ENCODE measurements at places on chromosomes 16 and 17.

GRCh38 chr17:69042308-69042707 lies 18.4 kb downstream of the ABCA9 start:
- DNase-seq, result no peak

GRCh38 chr17:80025796-80026195 lies 9.9 kb downstream of the TBC1D16 start:
- no peak for DNase-seq

- no peak for DNase-seq
Measured at GRCh38 chr17:53273126-53273525, 549.6 kb upstream of the KIF2B start.

DNA sequence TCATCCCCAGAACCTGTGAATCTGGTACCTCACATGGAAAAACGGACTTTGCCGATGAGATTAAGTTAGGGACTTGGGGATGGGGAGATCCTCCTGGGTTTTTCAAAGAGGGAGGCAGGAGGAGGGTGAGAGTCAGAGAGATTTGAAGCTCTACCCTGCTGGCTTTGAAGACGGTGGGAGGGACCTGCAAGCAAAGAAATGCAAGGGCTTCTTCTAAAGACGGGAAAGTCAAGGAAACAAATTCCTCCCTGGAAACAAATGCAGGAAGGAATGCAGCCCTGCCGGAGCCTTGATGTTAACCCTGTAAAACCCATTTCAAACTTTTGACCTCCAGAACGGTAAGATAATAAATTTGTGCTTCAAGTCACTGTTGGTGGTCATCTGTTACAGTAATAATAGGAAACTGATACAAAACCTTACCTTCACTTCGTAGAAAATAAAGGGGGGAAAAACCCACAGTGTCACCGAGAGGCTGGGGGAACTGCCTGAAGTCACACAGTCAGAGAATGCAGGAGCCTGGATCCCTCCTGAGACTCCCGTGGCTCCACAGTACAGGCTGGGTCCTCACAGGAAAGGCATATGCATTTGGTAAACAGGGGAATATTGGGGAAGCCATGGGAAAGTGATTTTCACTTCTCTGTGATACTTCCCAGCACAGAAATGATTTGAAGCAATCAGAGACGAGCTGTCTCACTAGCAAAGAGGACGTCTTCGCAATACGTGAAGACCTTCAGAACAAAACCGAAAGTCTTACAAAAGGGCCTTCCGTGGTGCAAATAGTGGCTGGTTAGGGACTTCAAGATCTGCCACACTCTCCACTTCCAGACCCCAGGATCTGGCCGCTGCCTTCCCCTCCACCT lies 58.9 kb upstream of the CLEC3A start:
- no peak for DNase-seq

DNA sequence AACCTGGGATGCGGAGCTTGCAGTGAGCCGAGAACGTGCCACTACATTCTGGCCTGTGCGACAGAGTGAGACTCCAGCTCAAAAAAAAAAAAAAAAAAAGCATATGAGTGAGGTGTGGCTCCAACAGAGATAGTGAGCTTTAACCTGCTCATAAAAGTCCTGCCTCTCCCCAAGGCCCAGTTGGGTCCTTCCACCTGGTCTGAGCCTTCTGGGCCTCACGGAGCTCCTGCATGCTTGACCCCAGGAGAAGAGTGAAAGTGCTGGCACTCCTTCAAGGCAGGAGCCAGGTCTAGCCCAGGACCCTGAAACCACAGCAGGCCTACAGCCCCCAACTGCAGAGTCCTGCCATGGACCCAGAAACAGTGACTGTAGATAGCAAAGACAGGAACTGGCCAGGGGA lies 17.7 kb downstream of the HSD11B2 start:
- no peak for DNase-seq

DNA sequence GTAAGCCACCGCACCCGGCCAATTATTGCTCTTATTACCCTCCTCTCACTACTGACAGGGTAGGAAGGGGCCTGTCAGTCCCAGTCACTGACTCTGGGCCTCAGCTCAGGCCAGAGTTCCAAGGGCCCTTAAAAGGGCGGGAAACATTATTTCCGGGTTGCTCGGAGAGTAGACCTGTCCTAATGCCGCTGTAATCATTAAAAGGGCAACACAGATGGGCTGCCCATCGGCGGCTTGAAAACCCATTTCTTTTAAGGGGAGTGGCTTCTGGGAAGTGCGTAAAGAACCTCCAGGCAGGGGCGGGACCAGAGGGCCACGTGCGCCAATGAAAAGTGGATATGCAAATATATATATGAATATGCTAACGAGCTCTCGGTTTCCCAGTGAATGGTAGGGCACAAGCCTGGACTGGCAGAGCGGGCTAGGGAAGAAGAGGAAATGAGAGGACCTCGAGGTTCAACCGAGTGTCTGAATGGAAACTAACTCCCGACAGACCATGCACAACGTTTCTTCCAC lies 26.6 kb downstream of the PIPOX start:
- DNase-seq, result no peak

DNA sequence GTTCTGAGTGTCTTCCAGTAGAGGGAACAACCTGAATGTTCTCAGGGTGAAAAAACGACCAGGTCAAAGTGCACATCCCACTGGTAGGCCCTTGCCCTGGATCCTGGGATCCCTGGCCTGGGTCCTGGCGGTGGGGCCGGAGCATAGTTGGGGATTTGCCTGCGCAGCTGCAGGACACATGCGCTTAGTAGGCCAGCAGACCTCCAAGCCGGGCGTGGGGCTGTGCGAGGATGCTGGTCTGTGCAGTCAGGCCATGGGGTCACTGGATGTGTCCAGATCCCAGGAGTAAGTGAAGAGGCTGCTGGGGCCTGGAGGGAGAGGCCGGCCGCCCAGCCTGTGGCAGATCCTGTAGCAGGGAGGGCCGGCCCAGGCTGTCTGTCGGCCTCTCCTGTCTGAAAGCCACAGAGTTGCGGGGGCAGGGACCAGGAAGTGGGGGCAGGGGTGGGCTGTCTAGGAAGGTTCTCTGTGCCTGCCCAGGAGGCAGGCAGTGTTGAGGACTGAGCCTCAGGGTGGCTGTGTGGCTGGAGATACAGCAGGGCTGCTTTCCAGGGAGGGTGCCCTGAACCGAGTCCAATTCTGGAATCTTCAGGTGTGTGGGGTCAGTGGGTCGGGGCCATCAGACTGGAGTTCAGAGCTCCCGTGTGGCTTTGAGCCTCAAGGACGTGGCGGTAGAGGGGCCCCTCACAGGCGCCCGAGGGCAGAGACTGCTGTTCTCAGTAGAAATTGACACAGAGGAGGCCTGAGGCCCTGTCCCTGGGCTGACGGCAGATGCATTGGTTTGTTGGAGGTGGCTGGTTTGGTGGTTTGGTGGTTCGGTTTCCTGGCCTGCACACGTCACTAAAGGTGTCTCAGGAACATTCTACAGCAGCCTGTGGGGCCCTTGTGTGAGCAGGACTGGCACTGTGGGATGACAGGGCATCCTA lies 17.2 kb upstream of the NUDT16L1 start:
- DNase-seq, result no peak

DNA sequence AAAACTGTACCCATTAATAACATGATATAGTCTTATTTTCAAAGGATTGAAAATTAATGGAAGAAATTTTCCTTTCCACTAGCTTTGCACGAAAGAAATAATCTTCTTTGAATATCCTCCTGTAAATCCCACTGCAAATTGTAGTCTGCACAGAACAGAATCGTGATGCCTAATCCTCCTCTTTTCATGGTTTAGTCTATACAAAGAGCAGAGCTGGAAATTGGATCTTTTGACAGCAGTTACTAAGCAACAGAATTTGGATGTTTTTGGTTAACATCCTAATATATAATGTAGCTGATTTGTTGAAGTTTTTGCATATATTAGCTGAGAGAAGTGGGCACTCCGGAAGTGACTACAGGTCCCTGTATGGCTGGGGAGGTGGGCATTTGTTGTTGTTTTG lies 98.6 kb downstream of the WNT3 start:
- DNase-seq, result no peak

GRCh38 chr16:89119166-89119621 lies 25.5 kb downstream of the ACSF3 start:
- DNase-seq, result no peak

- DNase-seq, result no peak
Measured at GRCh38 chr16:4320571-4321137, 4.8 kb downstream of the GLIS2 start.

DNA sequence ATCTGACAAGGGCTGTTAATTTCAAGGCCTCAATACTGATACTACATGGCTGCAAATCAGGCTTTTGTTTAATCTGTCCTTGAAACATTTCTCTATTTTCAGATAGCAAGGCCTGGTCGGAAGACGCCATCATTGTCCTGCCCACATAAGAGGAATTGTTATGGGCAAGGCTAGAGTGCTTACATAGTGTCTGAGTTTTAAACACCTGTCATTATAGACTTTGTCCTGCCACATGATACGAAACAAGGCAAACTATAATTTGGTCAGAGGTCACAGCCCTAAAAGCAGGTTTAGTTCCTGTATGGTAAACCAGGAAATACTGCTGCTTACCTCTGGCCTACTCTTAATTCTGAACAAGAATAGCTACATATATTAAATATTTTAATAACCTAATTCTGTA lies 104.4 kb downstream of the SSH2 start:
- DNase-seq, result no peak

GRCh38 chr17:72463287-72464102 lies 342.7 kb downstream of the SOX9 start:
- DNase-seq, result no peak

DNA sequence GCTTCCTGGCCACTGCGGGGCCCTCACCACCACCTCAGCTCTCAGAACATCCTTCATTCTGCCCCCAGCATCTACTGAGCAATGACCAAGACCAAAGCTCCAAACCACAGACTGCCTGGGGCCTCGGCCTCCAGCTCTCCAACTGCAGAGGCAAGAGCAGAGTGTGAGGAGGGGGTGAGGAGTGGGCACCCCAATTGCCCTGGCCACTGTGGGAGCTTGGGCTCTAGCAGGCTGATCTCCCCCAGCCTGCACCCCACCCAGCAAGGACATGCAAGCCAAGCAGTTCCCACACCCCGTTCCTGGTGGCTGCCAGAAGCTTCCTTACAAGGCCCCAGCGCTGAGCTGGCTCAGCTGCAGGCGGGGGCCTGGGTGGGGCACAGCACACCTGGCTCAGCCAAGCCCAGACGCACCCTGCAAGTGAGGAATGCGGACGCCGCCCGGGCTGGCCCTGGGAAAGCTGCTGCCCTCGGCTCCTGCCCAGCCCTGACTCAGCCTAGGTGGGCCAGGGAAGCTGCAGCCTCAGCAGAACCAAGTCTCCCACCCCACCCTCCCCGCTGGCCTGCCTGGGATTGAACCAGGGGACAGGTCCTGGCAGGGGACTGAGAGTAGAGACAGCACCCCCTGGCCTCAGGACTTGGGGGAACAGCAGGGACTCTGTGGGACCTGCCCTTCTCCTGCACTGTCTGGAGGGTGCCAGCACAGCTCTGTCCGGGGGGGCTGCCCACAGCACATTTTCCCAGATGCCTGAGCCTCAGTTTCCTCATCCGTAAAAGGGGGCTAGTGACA lies 29.7 kb upstream of the KRT17 start:
- DNase-seq, result no peak

DNA sequence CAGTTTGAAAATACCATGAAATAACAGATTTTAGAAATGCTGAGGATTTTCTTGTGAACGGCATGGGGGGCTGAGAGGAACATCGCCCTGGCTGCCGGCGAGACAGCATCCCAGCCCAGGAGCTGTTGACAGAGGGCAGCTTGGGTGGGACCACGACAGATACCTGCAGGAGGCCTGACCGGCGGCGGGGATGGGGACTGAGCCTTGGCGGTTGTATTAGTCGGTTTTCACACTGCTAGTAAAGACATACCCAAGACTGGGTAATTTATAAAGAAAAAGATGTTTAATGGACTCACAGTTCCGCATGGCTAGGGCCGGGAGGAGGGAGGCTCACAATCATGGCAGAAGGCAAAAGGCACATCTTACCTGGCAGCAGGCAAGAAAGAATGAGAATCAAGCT lies 82.3 kb upstream of the DNAH17 start:
- no peak for DNase-seq

DNA sequence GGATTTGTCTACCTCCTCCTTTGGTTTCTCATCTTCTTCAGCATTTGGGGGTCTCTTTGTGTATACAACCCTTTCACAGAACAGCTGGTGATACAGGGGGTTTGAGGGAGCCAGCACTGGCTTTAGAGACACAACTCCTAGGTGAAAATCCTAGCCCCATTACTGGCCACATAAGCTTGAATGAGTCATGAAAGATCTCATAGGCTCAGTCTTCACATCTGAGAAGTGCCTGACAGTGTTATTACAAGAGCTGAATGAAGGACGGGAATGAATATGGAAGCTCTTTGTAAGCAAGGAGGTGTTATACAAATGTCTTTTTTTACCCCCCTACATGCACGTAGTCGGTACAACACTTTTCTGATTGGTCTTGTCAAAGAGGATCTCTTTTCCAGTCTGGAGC lies 1.7 kb upstream of the B4GALNT2 start:
- DNase-seq, result no peak

DNA sequence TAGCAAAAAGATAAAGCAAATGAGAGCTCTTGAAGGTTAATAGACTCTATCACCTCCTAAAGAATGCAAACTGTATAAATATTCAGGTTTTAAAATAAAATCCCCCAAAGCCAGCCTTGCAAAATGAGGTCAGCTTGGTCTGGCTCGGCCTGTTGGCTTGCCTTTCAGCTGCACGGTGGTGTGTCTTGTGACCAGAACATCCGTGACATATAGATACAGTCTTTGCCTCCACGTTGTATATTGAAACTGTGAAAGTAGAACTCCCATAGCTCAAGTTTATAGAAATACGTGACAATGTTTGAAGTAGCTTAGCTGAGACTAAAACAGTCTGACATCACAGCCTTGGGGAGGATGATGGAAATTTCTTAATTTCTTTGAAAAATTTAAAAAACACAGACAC lies 236.6 kb upstream of the MYOCD start:
- DNase-seq, result no peak

GRCh38 chr17:6491071-6491700 lies 46.9 kb downstream of the PIMREG start:
- no peak for DNase-seq

- DNase-seq, result no peak
Measured at GRCh38 chr16:66426112-66427035, 721 bp upstream of the BEAN1 start.

- DNase-seq, result no peak
Measured at GRCh38 chr16:81429045-81429521, 15.5 kb upstream of the CMIP start.

- no peak for DNase-seq
Measured at GRCh38 chr17:32654324-32654723, 167.5 kb downstream of the CDK5R1 start.
